ENCODE measurements at places on chromosomes 11 and 22. TPM values are rescaled to one million over a fixed set of nuclear protein-coding genes. Genes with fewer than 3 reads are reported as not detected.

Gene RDX
- 45.7 TPM for polyA plus RNA-seq

Gene OR52E8
- polyA plus RNA-seq = not detected

Gene MRGPRX2
- not detected for polyA plus RNA-seq

Gene KLHL22
- 15.8 TPM for polyA plus RNA-seq

Gene SLC16A8
- not detected for polyA plus RNA-seq

Gene ROBO4
- not detected for polyA plus RNA-seq

Gene LMO2
- 98.0 TPM for polyA plus RNA-seq

Gene CSRP3
- polyA plus RNA-seq = not detected

Gene GDPD4
- polyA plus RNA-seq = not detected

Gene LIF
- 0.25 TPM for polyA plus RNA-seq

Gene MIOX
- polyA plus RNA-seq = not detected

Gene CTNND1
- 33.6 TPM for polyA plus RNA-seq

Gene ZNF70
- 1.3 TPM for polyA plus RNA-seq
